ENCODE measurements at places on chromosomes 4 and X.

DNA sequence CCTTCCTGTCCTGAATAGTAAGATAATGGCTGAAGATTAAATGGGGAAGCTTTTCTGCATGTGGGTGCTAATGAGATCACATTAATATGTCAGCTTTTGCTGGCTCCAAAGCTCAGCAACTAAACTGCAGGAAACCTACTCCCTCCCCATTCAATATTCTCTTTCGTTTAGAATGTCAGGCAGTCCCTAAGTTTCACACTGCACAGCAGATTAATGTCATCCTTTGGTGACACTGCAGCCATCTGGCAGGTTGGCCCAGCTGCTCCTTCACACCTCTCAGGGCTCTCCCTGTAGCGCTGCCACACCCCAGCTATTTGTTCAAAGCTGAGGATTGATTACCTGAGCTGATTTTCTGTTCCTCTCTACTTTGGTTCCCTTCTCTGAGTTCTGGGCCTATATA lies 110.5 kb downstream of the KDR start:
- DNase-seq, result peak; percentile 59

DNA sequence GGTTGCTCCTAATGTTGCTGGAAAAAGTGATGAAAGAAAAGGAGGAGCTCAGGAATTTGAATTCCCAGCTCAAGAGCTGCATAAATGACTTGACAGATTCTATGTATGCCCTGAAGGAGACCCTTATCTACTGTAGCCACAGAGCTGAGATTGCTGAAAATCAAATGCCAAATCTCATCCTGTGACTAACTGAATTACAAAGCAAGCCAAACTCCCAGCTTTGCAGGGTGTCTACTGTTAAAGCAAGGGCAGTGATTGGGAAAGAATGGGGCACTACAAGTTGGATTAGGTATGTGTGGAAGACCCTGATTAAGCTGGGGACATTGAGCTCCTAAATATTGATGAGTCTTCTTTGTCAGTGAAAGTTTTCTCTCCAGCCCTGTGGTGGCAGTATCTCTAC lies 20.8 kb upstream of the SMIM9 start:
- DNase-seq, result no peak

DNA sequence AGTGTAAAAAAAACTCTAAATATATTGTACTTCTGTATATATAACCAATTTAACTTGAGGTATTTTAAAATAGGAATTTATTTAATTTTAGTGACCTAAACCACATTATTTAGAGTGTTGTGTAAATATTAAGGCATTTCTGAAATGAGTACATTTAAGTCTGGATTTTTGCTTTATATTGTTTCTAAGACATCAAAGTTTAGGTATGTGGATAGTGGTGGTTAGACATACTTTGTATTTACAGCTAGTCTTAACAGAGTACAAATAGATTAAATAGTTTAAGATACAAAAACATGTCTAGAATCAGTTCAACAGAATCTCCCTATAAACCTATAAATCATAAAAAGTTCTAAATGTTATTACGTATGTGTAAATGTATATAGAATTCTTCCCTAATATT lies 588.5 kb downstream of the TRIML1 start:
- DNase-seq, result no peak

DNA sequence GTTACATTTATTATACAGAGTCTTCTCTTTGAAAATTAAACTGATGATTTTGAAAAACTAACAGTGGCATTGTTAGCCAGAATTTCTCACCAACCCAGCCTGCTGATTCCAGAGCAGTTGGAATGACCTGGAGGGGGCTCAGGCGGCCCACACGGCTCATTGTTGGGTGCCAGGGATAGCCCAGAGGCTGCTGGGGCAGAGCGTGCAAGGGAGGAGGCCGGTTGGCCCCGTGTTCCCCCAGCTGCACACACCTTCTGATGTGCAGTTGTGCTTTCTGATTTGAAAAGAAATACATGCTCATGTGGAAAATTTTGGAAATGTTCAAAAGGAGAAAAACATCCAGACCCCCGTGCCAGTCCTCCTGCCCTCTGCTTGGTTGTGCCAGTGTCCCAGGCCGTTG lies 20.6 kb downstream of the WFS1 start:
- DNase-seq, result no peak

- DNase-seq, result no peak
Observed at GRCh38 chr4:3526456-3526855, 5.8 kb downstream of the LRPAP1 start.

GRCh38 chr4:80362578-80363181 lies 27.1 kb downstream of the CFAP299 start:
- DNase-seq, result peak; percentile 2
